ENCODE measurements at places on chromosomes 16 and 17.

- DNase-seq = no peak
Observed at GRCh38 chr17:15038656-15039055, 226.5 kb downstream of the PMP22 start.

- DNase-seq = no peak
Observed at GRCh38 chr17:66306446-66306845, 4.0 kb downstream of the PRKCA start.

- DNase-seq = no peak
Observed at GRCh38 chr16:3007059-3007956, 5.4 kb upstream of the CLDN9 start.

GRCh38 chr17:38602453-38602852 lies 3.3 kb downstream of the SRCIN1 start:
- no peak for DNase-seq

GRCh38 chr17:74362069-74362405 lies 369 bp upstream of the BTBD17 start:
- DNase-seq = no peak

DNA sequence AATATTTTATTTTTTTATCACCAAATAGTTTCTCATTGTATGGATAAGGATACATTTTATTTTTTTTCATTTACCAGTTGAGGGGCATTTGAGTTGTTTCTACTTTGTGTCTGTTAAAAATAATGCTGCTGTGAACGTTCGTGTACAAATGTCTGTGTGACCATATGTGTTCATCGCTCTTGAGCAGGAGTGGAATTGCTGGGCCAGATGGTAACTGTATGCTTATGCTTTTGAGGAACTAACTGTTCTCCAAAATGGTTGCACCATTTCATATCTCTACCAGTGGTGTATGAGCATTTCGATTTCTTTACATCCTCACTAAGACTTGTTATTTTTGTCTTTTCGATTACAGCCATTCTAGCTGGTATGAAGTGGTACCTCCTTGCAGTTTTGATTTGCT lies 212.5 kb upstream of the N4BP1 start:
- no peak for DNase-seq

DNA sequence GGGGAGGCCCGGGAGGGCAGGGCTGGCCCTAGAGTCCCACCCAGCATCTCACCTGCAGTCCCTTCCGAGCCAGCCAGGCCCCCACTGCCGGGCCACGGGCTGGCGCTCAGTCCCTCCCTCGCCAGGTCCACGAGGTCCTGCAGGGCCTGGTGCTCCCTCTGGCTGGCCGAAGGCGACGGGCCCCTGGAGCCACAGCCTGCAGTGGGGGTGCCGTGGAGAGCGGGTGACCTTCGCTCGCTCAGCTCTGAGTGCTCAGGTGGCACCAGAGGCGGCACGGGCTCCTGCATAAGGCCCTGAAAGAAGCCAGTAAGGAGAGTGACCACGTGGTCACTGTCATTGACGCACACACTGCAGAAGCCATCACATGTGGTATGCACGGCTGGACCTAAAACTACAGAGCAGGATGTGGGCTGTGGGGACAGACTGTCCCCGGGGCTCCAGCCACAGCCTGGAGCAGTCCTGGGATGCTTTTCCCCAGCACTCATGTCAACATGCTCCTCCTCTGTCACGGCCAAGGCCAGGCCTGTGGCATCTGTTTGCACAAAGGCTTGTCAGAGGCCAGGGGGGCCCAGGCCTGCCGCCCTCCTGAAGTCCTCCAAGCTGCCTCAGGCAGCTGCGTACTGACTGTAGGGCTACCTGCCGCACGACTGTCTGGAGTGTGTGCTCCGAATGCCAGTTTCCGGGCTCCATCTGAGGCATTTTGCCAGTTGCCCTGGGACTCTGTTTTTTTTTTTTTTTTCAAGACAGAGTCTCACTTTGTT lies 15.1 kb downstream of the SLX4 start:
- no peak for DNase-seq

DNA sequence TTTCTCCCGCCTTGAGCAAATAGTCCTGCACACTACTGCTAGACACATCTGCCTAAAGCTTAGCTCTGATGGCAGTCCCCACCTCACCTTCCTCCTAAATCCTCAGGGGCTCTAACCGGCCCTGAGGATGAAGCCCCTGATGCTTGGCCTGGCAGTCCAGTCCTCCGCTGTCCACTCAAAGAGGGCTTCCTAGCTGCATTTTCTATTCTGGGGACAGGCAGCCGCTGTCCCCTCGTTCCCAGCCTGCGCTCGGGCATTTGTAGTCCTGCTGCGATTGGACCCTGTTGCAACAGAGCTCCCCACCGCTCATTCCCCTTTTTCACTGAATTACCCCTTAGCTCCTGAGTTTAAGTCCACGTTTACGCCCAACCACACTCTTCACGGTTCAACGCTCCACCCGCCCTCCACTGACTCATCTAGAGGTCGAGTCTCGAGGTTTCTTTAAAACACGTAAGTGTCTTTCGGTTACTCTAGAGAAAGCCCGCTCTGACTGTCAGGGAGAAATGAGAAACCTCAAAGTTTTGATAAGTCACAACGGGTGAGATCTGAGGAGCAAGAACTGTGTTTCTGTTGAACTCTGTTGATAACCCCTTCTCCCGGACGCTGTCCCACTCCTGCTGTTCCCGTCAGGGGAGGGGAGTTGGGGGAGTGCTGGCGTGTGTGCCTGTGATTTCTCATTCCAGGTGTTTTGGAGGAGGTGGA lies 4.5 kb downstream of the CCR7 start:
- peak; percentile 77 for DNase-seq

DNA sequence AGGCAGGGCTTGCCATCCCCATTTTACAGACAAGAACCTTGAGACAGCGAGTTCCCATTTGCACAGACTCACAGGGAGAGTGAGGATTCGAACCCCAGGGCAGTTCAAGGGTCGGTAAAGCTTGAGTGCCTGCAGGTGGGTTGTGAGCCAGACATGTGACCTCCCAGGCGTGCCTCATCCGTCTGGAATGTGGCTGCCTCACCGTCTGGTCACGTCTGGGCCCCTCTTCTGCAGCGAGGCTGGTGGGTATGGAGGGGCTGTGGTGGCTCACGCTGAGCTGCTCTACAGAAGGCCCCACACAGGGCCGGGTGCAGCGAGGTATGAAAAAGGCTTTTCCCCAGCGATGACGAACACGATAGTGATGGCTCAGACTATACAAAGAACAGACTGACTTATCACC lies 35.8 kb upstream of the LHX1 start:
- no peak for DNase-seq

- no peak for DNase-seq
Observed at GRCh38 chr16:15811481-15812400, 45.1 kb downstream of the MYH11 start.

DNA sequence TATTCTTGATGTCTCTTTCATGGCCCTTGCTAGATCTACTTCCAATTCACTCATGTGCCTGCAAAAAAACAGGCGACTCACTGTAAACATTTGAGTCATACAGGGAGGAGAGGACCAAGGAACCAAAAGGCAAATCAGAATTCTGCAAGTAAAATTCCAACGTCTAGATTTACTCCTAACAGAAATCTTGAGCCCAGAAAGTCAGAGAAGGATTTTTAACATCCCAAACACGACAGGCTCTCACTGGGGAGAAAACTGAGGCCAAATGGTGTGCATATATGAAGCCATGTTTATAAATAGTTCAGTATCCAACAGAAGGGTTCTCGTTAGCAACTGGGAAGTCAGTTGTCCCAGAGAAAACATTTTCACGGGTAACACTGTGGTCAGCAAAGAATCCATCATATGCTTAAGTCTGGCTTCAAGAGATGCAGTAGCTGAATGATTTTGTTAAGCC lies 40.1 kb downstream of the LITAF start:
- DNase-seq = no peak

GRCh38 chr17:3740611-3741073 lies 16.9 kb downstream of the HASPIN start:
- peak; percentile 60 for DNase-seq

GRCh38 chr17:17951524-17951923 lies 20.7 kb downstream of the TOM1L2 start:
- no peak for DNase-seq

DNA sequence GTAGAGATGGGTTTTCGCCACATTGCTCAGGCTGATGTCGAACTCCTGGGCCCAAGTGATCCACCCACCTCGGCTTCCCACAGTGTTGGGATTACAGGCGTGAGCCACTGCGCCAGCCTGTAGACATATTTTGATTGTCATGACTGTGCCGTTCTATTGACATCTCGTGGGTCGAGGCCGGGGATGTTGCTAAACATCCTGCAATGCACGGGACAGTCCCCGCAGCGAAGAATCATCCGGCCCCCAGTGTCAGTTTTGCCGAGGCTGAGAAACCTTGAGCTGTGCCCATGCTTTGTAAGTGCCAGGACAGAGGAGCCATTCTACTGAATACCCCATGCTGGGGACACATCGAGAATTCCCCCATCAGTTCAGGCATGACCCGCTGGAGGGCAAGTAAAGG lies 69.1 kb upstream of the GSE1 start:
- DNase-seq = no peak

DNA sequence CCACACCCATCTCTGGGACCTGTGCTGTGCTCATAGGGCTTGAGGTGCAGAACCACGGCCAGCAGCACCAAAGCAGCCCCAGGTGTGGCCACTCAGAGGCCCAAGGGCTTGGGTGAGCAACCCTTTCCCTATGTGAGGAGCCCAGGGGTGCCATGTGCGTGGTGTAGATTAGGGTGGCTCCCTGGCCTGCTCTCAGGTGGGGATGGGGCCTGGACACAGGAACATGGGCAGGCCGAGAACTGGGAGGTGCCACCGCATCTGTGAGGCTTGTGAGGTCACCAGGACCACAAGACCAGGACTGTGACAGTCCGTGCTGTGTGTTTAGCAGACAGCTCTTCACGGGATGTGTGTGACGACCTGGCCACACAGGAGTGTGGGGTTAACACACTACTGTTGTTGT lies 103.5 kb upstream of the ZNF750 start:
- no peak for DNase-seq

GRCh38 chr17:7549401-7550055 lies 670 bp downstream of the TNFSF12 start:
- DNase-seq = peak; percentile 28

DNA sequence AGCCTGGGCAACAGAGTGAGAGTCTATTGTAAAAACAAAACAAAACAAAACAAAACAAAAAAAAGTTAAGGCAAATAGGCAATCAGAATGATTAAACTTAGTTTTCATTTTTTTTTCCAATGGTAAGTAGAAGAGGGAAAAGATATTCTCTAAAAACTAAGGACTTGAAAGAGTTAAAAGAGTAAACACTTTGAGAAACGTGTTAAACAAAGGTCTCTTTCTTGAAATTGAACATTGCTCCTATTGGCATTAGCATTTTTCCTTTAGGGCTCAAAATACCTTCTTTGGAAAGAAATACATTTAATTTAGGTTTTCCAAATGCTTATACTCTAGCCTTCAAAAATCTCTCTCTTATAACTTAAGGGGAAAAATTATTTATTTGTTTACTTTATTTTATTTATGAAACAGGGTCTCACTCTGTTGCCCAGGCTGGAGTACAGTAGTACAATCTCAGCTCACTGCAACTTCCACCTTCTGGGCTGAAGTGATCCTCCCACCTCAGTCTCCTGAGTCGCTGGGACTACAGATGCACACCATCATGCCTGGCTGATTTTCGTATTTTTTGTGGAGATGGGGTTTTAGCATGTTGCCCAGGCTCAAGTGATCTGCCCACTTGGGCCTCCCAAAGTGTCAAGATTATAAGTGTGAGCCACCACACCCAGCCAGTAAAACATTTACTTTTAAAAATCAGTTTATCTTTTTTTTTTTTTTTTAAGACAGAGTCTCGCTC lies 44.7 kb upstream of the VPS4A start:
- no peak for DNase-seq

DNA sequence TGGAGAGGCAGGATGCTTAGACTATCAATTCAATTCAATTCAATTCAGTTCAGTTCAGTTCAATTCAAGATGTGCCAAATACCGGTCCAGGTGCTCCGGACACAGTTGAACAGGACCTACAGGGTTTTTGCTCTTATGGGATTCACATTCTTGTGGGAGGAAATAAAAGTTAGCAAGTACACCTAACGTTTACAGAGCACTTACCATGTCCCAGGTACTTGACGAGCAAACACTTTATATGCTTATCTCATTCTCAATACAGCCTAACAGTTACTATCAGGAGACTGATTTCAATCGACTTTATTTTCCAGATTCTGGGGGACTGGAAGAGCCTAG lies 467 bp upstream of the GDE1 start:
- DNase-seq = no peak

GRCh38 chr16:9843424-9844018 lies 338.7 kb downstream of the GRIN2A start:
- DNase-seq = no peak

- DNase-seq = no peak
Observed at GRCh38 chr16:73724503-73724902, 572.1 kb upstream of the PSMD7 start.

DNA sequence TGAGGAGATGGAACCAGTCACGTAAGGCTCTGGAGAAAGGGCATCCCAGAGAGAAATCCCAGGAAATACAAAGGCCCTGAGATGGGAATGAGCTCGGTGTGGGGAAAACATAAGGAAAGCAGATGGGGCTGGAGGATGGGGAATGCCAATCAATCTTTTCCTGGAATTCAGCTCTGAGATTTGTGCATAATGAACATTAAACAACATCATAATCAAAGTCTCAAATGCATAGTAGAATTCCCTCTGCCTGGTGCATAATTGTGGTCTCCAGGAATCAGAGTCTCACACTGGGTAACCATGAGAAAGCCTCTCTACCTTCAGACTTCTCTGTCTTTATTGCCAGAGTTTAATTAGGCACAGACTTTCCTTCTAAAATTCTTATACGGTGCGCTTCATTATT lies 30.8 kb downstream of the OTOA start:
- no peak for DNase-seq

DNA sequence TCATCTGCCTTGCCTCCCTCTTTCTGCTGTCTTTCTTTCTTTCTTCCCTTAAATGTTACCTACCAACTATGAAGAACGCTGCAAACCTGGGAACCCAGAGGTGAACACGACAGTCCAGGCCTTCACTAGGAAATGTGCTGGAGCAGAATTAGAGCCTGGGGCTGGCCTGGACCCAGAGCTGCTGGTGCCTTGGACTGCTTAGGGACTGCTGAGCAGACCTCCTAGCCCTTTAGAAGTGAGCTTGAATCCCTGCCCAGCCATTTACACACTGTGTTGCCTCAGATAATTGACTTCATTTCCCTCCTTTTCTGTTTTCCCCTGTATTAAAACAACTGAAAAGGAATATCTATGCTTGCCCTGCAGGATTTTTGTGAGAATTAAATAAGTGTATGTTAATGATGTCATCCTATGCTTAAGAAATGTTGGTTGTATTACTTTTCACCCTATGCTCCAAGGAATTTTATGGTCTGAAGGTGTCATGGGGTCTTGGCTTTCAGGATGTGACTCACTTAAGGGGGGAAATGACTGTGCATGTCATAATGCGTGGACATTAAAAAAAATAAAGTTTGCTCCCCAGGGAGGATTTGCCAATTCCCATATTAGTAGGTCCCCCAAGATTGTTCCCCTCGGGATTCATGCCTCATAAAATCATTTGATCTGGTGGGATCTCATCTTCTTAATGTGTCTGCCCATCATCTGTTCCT lies 11.5 kb downstream of the CDH13 start:
- no peak for DNase-seq

DNA sequence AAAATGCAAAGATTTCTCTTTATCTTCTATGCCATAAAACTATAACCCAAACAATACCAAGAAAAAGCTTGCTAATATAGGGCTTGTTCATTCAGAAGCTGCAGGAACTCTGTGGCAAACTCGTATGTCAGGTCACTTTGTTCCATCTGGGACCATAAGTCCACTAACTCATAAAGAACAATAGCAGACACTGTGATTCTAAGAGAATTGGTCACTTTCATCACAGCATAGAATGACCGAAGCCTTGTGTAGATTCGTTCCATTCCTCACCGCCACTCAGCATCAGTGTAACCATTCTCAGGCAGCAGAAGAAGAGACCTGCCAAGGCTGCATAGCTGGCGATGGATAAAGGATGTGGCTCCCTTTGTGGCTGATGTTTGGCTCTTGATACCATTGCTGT lies 30.3 kb upstream of the VAT1L start:
- DNase-seq = no peak

Measured in CD4-positive, alpha-beta T cell treated with Interleukin-1 beta for 1 hour (primary cell).